ENCODE measurements at places on chromosomes 1 and 21.

GRCh38 chr1:38055398-38055797 lies 8.8 kb upstream of the POU3F1 start:
- no peak for DNase-seq

GRCh38 chr1:96559181-96559580 lies 162.4 kb upstream of the PTBP2 start:
- DNase-seq: no peak

DNA sequence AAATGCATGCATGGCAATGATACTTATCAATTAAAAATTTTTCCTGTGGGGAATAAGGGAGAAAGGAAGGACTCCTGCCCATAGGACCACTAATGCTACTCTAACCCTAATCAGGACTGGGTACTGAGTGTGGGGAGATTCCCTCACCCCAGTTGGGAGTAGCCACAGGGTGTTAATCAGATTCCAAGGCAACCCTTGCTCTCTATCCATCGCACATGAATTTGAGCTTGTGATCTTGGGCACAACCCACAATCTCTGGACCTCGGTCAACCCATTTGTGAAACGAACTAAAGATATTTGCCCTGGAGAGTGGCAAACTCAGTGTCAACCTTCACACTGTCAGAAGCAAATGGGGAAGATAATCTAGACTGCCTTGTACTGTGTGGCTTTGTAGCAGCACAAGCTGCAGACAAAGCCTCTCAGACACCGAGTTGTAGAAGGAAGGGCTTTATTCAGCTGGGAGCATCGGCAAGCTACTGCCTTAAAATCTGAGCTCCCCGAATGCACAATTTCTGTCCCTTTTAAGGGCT lies 69.5 kb downstream of the SERINC2 start:
- no peak for DNase-seq

DNA sequence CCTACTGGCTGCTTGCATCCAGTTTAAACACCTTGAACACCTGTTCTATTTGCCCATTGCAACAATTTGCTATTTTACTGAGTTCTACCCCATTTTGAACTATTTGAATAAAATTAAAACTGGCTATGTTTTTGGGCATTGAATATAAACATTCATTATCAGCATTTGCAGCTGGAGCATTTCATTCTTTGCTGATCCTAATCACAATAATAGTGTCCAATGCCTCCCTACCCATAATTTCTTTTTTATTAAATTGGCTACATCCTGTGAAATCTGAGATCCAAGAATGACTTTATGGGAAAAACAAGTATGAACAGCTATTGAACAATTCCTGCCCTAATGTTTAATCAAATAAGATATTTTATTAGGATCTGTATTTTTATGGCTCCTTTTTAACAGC lies 447.9 kb downstream of the PLA2G4A start:
- no peak for DNase-seq
